ENCODE measurements at places on chromosomes 11 and 22. TPM values are rescaled to one million over a fixed set of nuclear protein-coding genes. Genes with fewer than 3 reads are reported as not detected.

RIBC2 gene
- 9.7 TPM for total RNA-seq

ROBO4 gene
- not detected for total RNA-seq

- no peak for DNase-seq
Observed at GRCh38 chr11:22466809-22467208, 128.6 kb downstream of the SLC17A6 start.

GRCh38 chr11:134124660-134125451, 56.0 kb downstream of the JAM3 start:
- no peak for DNase-seq

DNA sequence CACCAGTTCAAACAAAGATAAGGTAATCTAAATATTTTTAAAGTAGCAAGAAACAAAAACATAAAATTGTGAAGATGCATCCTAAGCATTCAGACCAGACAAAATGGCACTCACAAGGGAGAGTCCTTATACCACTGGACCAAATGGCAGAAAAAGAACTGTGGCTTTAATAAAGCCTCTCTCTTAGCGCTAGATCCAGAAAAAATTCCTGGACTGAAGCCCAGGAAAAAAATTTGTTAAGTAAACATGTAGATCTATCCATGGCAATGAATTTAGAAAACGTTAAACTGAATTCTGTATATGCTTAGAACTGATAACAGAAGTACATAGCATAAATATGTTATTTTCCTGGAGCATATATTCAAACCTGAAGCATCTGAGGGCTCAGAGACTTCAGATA, 11.8 kb upstream of the CD59 start:
- DNase-seq, result no peak

DNA sequence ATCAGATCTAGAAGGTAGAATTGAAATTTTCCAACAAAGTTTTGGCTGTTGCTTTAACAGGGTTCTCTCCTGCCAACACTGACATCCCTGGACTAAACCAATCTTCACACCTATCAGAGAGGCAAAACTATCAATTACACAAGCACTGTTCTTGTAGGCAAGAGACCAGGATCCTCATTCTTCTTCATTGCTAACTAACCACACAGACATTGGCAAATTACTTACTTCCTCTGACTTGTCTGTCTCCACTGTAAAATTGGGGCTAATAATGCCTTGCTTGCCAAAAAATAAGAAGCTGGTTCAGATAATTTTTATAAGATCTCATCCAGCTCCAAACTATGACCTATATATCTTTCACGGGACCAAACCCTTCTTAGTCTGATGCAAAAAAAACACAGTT, 93.8 kb upstream of the DDI1 start:
- no peak for DNase-seq

DNA sequence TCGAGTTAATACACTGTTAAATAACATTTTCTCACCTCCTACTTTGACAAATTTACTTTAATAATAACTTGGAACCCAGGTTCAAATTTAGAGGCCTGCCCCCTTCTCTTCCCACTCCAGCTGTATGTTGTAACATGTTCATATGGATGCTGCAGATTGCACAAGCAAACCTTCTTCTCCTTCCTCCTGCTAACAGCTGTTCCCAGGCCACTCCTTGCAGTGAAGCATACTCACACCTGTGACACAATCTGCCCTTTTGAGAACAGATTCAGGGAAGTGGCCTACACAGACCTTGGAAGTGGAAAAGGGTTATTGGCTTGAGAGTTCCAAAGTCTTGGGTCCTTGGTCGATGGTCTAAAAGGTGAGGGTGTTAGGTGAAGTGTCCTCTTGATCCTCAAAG, 131.9 kb downstream of the TEAD1 start:
- DNase-seq, result no peak

Data from activated naive CD4-positive, alpha-beta T cell treated with anti-CD3 and anti-CD28 coated beads, Interleukin-2, amount 50 U/mL, for 72 hours (primary cell).